ENCODE measurements at places on chromosomes 4 and X. TPM values are rescaled to one million over a fixed set of nuclear protein-coding genes. Genes with fewer than 3 reads are reported as not detected.

DNA sequence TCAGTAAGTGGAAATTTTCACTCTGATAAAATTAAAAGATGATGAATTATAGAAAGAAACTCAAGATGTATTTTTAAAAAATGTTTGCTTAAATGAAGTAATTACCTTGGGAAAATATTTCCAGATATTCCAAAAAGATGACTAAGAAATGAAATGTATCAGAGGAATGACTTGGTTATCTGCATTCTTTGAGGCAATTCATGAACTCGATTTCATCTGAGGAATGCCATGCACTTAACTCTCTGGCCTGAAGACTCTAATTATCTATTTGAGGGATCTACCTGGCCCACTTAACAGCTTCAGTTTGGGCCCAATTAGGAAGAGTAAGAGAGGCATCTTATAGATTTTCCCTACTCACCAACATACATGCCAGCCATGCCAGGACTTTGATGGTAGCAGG, 182.3 kb downstream of the INPP4B start:
- DNase-seq = no peak

DNA sequence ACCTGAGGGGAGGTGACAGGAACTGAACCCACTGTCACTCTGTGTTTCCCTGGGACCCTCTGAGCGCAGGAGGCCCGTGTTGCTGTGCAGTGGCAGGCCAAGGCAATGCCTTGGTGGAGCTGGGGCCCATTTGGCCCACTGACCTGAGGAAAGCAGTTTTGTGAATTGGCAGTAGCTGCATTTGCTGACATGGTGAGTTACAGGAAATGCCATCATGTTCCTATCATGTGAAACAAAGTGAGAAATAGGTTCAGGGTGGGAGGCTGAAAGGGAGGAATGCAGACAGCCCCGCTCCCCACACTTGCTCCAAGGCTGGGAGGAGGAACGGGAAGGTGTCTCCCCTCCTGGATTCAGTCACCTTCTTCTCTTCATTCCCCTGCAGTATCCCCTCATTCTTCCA, 146.1 kb downstream of the PTTG2 start:
- DNase-seq = no peak

- DNase-seq = no peak
These were observed 24.4 kb downstream of the TLR6 start for GRCh38 chr4:38832206-38832605.

DNA sequence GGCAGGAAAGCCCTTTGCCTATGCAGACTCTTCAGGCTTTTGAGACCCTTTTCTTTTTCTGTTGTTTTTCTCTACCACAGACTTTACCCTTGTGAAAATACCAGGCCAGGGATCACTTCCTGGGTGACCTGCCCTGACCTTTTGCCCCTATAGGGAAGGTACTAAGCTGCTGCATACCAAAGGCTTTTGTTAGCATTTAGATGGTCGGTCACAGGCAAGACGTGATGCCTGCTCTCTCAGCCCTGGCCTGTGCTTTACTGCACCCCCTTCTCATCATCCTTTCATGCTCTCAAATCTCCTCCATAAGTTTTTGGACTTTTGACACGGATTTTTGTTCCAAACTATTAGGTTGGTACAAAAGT, 98.2 kb downstream of the ARHGAP10 start:
- no peak for DNase-seq

DNA sequence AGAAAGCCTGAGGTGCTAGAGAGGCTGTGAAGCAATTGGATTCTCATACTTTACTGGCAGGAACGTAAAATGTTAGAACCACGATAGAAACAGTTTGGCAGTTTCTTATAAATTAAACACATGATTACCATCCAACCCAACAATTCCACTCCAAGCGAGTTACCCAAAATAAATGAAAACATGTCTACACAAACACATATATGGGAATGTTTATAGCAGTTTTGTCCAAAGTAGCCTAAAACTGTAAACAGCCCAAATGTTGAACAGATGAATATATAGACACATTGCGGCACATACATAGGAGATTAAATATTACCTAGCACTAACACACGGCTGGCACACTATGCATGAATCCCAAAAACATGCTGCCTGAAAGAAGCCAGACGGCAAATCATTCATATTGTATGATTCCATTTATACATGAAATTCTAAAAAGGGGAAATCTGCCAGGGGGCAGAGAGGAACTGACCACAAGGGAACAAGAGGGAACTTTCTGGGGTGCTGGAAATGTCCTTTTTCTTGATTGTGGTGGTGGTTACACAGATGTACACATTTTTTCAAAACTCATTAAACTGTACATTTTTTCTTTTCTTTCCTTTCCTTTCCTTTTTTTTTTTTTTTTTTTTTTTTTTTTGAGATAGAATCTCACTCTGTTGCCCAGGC, 50.4 kb upstream of the SLC25A4 start:
- DNase-seq = no peak

HAND2 gene
- total RNA-seq = 12.3 TPM

PAGE4 gene
- total RNA-seq = 1.8 TPM
